ENCODE measurements at places on chromosomes 4 and X.

DNA sequence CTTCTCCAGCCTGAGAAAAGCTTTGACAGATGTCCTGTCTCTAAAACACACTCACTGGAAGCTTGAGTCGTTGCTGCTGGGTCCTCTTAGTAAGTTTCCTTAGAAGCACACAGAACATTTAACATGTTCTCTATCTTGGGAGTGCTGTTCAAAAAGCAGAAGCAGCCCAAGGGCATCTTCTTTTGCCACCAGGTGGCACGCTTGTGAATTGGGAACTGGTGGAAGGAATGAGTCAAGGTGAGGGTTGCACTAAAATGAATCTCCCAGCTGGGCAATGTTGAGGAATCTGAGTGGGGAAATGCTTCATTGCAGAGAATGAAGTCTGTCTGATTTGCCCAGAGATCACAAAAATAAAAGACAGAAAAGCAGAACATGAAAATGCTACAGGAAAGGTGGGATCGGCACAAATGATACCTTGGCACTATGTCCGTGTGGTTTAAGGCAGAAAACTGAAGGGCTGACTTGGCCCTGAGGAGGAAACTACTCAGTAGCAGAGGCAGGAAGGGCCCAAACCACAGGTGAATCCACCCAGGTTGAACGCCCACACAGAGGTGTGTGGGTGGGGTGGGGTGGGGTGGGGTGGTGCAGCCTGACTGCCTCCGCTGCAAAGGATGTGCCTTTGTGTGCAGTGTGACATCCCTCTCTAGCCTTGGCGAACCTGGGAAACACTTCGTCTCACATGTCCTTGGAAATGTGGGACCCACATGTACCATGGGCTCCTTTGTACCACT, 26.0 kb downstream of the KIT start:
- no peak for DNase-seq

GRCh38 chr4:48538358-48538757, 48.3 kb downstream of the ZAR1 start:
- peak; percentile 12 for DNase-seq

- no peak for DNase-seq
Measured at GRCh38 chr4:4820261-4820660, 39.2 kb upstream of the MSX1 start.

DNA sequence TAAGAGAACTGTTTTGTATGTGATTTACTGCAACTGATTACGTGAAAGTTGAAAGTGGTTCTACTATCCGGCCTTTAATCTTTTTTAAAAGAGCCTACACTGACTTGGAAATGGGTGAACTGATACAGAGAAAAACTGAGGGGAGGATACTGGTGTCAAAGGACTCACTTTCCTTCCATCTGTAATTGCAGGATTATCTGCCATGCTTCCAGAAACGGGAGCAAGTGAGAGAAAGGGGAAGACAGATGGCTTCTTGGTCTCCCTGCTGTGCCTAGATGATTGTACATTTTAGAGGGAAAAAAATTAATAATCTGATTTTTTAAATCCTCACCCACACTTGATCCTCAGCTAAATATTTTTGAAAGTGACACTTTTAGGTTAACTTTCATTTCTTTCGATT, 88.3 kb upstream of the GRID2 start:
- no peak for DNase-seq

DNA sequence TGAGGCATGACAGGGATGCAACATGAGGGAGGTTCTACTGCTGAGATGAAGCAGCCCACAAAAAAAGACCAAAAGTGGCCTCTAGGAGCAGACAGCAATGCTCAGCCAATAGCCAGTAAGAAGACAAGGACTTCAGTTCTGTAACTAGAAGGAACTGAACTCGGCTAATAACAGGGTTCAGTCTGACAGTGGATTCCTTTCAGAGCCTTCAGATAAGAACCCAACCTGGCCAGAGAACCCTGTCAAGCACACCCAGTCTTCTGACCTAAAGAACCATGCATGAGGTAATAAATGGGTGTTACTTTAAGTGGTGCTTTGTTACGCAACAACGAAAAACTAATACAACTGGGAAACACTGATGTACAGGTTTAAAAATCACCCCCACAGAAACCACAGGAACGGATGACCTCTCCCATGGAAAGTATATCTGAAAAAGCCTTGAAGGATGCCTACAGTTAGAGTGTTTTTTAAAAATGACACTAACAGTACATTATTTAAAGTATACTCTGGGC, 94.6 kb downstream of the PAPSS1 start:
- no peak for DNase-seq

DNA sequence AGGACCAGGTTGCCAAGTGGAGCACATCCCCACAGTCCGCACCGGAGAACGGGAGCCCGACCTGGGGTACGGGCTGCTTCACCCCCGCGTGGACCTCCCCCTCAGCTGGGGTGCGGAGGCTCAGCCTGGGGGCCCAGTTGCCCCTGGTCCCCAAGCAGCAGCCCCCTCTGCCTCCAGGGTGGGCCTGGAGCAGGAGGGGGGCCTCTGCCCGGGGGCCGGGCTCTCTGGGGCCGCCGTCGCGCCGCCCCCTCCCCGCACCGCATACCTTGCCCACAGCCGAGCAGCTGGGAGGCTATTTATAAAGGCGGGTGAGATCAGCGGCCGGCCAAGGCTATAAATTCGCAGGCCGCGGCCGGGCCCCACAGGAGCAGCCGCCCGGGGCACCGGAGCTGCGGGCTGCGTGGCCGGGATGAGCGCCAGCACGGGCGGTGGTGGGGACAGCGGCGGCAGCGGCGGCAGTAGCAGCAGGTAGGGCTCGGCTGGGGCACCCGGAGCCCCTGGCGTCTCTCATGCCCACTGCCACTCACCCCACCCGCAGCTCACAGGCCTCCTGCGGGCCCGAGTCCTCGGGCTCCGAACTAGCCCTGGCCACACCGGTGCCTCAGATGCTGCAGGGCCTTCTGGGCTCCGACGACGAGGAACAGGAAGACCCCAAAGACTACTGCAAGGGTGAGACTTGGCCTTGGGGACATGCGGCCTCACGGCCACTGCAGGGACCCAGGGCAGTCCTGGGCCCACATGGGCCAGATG, at the start of gene SRPK3:
Gene SRPK3, plus strand, starts transcription at position 364 of the 750 bp plus-strand sequence. Its CDS starts 46 bp downstream, at position 410.
- DNase-seq: no peak

DNA sequence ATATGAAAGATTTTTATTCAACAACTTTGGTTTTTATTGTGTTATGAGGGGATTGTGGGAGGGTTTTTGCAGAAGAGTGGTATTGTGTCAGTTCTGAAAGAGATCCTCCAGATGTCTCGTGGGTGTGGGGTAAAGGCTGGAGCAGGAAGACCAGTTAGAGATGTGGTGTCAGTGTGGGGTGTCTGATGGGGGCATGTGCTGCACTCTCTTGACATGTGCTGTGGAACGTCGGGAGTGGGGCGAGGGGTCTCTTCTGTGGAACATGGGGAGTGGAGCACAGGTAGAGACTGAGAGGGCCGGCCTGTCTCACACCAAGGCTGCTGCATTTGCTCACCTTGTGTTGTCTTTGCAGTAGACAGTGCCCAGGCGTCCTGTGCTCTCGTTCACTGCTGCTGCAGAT, 37.6 kb downstream of the FAM193A start:
- no peak for DNase-seq

DNA sequence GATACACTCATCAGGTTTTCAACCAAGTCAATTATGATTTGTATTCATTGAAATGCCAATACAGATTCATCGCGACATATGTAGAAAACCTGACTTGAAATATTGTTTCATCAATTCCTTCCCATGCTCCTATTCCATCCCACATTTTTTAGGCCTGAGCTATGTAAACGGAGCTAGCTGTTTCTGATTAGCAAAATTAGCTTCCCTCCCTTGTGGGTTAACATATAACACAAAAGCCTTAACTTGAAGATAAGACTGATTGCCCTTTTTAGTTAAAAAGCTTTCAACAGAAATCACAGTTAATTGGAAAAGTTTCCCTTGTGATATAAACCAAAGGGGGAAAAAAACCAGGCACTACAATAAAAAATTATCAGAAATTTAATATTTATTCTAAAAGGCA, 32.8 kb upstream of the DCLK2 start:
- DNase-seq: no peak

DNA sequence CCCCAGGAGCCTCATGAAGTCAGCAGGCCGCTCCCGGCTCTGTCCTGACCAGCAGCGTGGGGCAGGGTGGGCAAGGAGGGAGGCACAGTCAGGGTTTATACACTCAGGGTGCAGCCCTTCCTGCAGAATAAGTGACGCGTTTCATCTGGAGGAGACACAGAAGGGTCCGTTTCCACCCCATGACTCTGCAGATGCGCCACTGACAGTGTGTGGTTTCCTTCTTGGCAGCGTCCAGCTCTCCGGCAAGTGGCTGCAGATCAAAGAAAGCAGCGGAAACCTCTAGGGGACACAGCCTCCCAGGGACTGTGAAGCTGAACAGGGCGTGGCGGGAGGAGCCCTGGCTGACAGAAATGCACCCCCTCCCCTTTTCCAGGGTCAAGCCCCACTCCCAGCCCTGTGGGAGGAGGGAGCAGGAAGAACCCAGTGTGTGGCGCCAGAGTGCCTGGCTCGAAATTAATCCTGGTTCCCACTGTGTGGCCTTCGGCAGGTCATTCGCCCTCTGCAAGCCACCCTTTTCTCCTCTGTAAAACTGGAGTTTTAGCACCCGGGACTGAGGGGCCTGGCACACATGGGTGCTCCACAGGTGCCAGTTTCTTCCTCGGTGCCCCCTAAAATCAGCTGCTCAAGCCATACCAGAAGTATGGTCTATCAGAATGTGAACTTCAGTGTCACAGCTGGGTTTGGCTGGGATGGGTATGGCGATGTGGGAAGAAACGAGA, 17.3 kb upstream of the TBC1D14 start:
- DNase-seq: no peak

GRCh38 chrX:11755724-11756123, 2.3 kb upstream of the MSL3 start:
- DNase-seq: no peak

DNA sequence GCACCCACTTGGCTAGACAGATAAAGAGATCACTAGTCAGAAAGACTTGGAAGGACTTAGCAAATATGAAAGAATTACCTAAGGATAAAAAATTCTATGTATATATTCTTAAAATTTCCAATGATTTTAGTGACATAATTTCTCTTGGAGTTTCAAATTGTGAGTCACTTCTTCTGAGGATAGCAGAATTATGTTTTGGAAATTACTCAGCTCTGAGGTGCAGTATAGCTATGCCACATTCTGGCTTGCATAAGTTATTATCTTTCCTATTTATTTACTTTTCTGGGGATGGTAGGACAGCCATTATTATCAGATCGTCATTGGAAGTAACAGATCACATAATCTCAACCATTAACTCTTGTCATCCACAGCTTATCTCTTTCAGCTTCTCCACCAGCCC, 853.5 kb downstream of the TRIML1 start:
- no peak for DNase-seq
